ENCODE measurements at places on chromosomes 2 and 18.

- DNase-seq: no peak
Measured at GRCh38 chr2:164722616-164723338, 101.5 kb upstream of the GRB14 start.

- DNase-seq: no peak
Measured at GRCh38 chr2:17160594-17160993, 357.6 kb downstream of the RAD51AP2 start.

- DNase-seq: no peak
Measured at GRCh38 chr2:224938651-224939182, 103.6 kb downstream of the DOCK10 start.

GRCh38 chr18:79584491-79585394 lies 94.9 kb upstream of the CTDP1 start:
- no peak for DNase-seq

DNA sequence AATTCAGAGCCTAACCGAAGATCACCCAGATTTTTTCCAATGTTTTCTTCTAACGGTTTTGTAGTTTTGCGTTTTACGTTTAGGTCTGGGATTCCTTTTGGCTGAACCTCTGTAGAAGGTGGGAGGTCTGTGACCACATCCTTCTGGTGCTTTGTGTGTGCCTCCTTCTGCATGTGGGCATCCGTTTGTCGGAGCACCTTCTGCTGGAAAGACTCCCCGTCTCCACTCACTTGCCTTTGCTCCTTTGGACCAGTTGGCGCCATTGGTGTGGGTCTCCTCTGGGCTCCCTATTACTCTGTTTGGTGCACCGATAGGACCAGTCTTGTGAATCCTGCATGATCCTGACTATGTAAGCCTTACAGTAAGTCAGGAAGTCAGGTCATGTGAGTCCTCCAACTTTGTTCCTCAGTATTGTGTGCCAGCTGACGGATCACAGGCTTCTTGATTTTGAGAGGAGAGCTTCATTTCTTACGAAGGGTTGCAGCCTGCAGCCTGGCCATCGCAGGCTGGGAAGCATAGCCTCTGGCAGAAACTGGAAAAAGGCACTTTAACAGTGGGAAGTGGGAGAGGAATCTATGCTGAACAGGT lies 13.6 kb downstream of the AQP12A start:
- DNase-seq: no peak

DNA sequence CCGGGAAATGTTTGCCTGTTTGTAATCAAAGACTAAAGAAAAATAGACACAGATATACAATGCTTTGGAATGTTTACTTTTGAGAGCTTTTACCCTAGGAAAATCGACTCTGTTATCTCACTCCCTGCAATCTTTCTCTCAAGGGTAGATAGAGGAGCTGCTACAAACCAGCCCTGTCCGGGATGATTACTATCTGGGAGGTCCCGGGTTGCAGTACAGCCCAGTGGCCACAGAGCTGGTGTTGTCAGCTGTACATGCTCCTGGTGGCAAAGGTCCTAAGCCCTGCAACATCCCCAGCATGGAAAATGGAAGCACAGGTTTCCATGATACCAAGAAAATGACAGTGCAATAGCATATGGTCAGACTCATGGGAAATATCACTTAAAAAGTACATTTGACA lies 570.5 kb upstream of the SOX11 start:
- DNase-seq: no peak

GRCh38 chr18:23992941-23993280 lies 21.6 kb upstream of the TTC39C start:
- no peak for DNase-seq

GRCh38 chr2:37378411-37378810 lies 34.0 kb downstream of the QPCT start:
- DNase-seq: no peak

DNA sequence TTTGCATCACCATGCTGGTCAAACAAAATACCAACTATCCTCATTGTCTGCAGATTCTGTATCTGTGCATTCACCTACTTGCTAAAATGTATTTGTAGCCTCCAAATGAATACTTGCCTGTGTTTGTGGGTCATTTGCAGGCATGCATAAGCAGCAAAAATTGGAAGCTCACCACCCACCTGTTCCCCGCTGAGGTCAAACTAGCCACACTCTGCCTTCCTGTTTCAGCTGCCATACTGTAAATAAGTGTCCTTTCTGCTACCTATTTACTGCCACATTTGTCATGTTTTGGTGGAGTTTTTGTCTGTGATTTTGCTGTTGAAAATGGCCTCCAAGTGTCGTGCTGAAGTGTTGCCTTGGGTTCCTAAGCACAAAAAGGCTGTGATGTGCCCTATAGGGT lies 50.0 kb upstream of the ACMSD start:
- DNase-seq: no peak

DNA sequence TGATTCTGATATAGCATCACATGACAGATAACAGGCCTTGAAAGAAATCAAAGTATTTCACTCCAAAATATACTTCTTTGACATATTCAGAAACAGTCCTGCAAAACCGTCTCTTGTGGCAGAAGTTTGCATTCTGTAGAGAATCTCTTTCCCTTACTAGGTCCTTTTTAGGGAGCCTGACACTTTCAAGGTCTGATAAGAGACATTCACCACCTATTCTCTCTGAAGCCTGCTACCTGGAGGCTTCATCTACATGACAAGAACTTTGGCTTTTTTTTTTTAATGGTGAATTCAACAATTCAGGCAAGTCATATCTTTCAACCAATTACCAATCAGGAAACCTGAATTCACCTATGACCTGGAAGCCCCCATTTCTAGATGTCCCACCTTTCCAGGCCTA lies 83.8 kb downstream of the CCDC178 start:
- no peak for DNase-seq

- DNase-seq: no peak
Measured at GRCh38 chr2:6913415-6914157, 3.6 kb upstream of the RNF144A start.

GRCh38 chr2:135563793-135564192 lies 32.5 kb downstream of the R3HDM1 start:
- no peak for DNase-seq

DNA sequence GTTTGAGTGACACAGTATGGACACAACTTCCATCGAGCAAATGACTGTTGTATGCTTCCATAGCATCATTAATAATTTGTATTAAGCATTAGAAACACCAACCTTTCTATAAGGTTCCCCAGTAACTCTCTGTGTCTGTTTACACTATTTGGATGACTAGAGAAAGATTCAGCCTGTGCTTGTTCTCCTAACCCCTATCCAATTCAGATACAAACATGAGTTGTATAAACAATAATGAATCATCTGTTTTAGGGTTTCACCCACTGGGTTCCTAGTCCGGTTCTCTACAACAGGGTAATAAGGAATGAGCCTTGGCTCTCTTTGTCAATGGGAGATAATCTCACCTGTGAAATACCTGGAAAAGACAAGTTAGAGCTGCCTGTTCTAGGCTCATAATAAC lies 894.1 kb upstream of the PIK3C3 start:
- DNase-seq: no peak

DNA sequence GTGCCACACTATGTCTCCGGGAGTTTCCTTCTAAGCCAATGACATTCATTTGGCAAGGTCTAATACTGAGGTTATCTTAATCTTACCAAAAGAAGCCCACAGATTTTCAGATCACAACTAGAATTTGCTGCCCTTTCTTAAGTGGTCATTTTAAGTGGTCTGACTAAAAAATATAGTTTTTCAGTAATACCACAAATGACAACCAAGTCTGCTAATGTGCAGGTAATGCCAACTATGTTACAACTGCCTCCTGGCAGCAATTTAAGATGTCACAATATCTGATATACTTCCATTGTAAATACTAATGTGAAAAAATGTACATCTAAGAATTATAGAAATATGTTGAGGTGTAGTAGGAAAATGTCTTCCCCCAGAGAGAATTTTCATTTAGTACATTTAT lies 49.3 kb downstream of the USP37 start:
- no peak for DNase-seq
